Gastroesophageal sphincter (tissue), 4 donors: ENCODE measurements at places on chromosomes 2 and 18. TPM values are rescaled to one million over a fixed set of nuclear protein-coding genes. Genes with fewer than 3 reads are reported as not detected.

The PDCL3 gene
- total RNA-seq: 63.8 TPM

The ESPNL gene
- 0.31 TPM for total RNA-seq

The ALK gene
- total RNA-seq: 1.6 TPM

The ID2 gene
- total RNA-seq: 142 TPM

The CD207 gene
- total RNA-seq: 0.92 TPM

The TRAK2 gene
- 128 TPM for total RNA-seq

The C2orf15 gene
- 0.40 TPM for total RNA-seq

The FLACC1 gene
- total RNA-seq: 1.1 TPM

The SULT1C2 gene
- not detected for total RNA-seq
